Kidney glomerular epithelial cell (primary cell): ENCODE measurements at places on chromosomes 12 and 14.
A peak's percentile ranks its signal among the peaks of the same experiment; 100 is the strongest.

GRCh38 chr14:78666336-78667056, 496.3 kb downstream of the NRXN3 start:
- no peak for DNase-seq

DNA sequence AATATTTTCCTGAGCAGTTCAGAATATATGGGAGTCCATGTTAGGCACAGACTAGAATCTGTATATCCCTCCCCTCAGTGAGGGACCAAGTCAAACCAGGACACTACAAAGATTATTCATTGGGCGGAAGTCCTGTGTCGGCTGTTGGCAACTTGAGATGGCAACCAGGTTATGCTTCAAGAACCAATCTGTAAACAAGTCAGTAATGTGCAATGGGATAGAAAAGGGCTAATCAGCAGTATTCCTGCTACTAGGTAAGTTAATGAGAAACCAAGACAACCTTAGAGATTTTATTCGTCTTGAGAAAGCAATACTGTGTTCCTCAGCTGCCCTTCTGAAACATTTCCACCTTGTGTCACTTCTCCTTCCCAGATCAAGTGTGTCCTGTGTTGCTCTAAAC, 26.4 kb downstream of the ARG2 start:
- DNase-seq = peak; percentile 69

- no peak for DNase-seq
These were observed 6.5 kb upstream of the VRK1 start for GRCh38 chr14:96790706-96791105.

DNA sequence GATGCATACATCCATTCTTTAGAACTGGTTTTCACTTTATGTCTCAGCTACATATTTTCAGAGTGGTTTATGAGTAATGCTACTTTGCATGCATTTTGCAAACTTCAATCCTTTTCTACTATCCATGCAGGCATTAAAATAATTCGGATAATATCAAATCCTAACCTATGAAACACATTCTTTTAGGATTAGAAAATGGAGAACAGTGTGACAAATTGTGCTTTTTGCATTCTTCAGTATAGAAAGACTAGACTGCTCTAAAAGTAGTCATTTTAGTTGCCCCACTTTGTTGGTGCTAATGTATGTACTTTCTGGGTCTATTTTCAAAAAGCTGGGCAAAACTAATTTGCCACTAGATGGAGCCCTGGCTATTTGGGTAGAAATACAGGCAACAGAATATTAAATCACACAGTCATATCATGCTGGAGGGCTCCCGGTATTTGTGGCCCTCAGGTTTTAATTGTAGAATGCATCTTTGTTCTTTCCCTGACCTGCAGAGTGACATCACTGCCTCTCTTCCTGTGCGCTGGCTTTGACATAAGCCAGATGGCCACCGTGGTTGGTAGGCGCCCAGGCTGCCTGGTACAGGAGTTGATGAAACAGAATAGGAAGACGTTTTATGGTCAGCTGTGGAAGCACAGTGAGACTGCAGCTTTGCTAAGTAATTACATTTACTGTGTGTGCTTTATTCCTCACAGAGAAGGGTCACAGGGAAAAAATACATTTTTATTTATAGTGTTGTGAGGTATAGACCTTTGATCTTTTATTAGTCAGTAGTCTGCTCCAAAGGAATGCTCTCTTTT, 28.1 kb downstream of the MSRB3 start:
- DNase-seq = peak; percentile 32
